ENCODE measurements at places on chromosomes 2 and 18.

- DNase-seq = peak; percentile 34
These were observed 28.5 kb downstream of the SMAD7 start for GRCh38 chr18:48922226-48922800.

DNA sequence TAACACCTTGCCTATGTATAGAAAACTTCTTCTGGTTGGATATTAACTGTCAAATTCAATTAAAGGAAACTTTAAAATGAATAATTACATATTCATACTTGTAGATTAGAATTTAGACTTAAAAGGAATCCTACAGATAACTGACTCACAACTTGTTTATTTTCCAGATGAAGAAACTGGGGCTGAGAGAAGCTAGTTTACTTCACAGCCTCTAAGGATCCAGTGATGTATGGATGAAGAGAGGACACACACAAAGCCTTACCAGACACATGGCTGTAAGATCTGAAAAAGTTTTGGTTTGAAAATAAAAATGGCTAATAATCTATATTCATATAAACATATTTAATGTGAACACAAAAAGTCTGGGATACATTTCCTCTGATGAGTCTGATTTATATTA lies 72.3 kb downstream of the PRELID3A start:
- no peak for DNase-seq

DNA sequence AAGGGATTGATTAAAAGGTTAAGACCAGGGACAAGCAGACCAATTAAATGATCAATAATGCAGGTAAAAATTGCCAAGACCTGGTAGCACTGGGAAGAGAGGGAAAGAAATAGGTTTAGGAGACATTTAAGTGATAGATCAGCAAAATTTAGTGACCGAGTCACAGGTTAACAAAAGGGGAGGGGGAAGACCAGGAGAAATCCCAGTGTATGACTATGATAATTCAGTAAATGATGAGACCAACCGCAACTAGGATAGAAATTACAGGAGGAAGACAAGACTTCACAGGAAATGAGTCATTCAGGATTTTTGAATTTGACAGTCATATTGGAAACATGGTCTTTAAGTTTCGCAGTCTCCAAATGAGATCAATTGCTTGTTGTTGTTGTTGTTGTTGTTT lies 62.9 kb downstream of the COBLL1 start:
- DNase-seq = no peak

DNA sequence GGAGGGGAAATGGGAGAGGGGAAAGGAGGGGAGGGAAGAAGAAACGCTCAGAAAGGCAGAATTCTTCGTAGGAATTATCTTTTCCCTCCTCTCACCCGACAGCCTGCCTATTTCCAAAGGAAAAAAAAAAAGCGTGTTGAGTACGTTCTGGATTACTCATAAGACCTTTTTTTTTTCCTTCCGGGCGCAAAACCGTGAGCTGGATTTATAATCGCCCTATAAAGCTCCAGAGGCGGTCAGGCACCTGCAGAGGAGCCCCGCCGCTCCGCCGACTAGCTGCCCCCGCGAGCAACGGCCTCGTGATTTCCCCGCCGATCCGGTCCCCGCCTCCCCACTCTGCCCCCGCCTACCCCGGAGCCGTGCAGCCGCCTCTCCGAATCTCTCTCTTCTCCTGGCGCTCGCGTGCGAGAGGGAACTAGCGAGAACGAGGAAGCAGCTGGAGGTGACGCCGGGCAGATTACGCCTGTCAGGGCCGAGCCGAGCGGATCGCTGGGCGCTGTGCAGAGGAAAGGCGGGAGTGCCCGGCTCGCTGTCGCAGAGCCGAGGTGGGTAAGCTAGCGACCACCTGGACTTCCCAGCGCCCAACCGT lies at the start of gene GAD1:
TSS of gene GAD1 (plus strand) at position 384 of the 589 bp plus-strand sequence. CDS start 1,705 bp downstream, outside the sequence.
- DNase-seq = no peak

GRCh38 chr2:156457523-156458517 lies 21.6 kb downstream of the GPD2 start:
- no peak for DNase-seq

DNA sequence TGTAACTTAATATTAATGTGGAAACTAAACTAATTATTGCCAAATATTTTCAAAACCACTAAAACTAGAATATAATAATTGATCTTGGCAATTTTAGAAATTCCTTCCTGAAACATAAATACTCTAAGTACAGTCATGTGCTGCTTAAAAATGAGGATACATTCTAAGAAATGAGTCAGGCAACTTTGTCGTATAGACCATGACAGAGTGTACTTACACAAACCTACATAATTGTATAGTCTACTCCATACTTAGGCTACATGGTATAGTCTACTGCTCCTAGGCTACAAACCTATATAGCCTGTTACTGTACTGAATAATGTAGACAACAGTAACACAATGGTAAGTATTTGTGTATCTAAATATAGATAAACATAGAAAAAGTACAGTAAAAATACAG lies 27.6 kb downstream of the FEZ2 start:
- DNase-seq = no peak

DNA sequence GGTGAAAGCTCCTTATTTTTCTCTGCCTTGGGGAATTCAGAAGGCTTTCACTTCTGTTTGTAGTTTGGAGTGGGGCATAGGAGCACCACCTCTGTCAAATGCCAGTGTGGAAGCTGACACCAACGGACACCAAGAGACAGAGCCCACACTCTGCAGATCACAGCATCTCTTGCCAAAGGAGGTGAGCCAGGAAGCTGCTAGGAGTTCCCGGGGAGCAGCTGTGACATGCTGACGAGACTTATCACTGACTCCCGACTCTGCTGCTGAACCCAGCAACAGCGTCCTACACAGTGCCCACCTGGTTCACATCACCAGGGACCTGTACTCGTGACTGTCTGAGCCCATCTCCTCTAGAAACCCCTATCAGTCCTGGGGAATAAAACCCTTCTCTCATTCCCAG lies 8.1 kb downstream of the TEX51 start:
- no peak for DNase-seq

DNA sequence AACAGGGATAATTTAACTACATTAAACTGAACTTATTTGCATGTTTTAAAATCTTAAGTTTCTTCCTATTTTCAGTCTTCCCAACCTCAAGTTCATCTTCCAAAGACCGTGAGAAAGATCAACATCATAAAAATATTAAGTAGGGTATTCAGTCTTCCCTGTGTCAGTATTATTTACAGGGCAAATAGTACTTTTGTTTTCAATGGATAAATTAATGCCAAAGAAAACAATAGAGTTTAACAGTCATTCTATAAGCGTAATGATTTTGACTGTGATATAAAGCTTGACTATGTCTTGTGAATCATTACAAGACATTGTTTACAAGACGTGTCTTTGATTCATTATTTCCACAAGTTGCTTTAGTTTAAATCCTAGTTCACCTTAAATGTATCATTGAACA lies 48.0 kb upstream of the NRXN1 start:
- no peak for DNase-seq

GRCh38 chr2:7427293-7428060 lies 510.3 kb downstream of the RNF144A start:
- DNase-seq = no peak

- no peak for DNase-seq
These were observed 11.3 kb downstream of the OSR1 start for GRCh38 chr2:19346983-19347618.

Measured in right hindlimb (tissue), 1 donor.